ENCODE measurements at places on chromosomes 4 and X.

DNA sequence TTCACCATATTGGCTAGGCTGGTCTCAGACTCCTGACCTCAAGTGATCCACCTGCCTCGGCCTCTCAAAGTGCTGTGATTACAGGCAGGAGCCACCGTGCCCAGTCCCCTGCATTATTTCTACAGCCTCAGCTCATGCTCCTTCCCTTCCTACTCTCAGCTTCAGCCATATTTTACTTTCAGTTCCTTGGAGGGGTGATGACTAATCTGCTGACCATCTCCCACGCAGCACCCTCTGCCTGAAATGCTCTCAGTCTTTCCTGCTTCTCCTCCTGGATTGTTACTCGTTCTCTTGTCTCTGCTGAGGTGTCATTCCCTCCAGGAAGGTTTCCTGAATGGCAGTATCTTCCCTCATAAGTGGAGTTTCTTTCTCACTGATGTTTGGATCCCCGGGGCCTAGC, 63.3 kb downstream of the MOSPD2 start:
- DNase-seq = no peak

GRCh38 chrX:5595570-5595969, 633.1 kb downstream of the NLGN4X start:
- DNase-seq = no peak

GRCh38 chr4:98905839-98906238, 23.1 kb downstream of the EIF4E start:
- no peak for DNase-seq

GRCh38 chrX:4091046-4091760, 377.8 kb upstream of the PRKX start:
- no peak for DNase-seq

DNA sequence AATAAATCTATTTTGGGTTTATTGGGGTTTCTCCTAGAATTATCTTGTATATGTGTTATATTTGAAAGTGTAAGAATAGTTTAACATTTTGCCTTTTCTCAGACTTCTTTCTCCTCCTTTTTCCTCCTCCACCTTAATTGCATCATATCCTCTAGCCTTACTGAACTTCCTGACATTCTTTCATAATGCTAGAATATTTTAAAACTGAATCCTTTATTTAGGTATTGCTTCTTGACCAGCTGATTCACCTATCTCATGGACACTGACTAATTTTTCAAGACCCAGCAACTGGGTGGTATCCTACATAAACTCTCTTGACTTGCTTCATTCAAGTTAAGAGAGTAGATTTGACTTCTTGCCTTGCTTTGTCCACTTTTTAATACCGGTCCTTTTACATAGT, 1508.9 kb downstream of the STIM2 start:
- no peak for DNase-seq

DNA sequence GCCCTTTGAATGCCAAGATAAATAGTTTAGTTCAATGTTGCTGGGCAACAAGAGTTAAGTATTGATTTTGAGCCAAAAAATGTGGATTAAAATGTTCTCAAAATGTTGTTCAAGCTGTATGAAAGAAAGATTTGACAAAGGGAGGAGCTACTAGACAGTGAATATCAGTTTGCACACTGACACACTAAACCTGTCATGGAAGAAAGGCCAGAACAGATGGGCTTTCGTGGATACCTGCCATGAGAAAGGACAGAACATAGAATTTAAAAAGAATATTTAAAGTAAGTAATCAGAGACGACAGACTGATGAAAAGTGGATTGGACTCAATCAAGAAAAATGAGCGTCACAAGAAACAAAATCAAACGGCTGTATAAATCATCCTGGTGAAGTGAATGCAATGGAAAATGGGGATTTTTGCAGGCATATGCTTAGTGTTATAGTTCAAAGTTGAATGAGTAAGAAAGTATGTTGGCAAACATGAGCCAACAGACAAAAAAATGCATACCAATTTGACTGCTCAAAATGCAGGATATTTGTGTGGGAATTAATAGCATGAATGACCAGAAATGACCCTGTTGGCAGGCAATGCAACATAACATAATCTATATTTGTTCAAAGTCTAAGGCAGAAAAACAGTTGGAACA, 7.4 kb downstream of the PCDH18 start:
- DNase-seq = no peak
